ENCODE measurements at places on chromosomes 5 and 9.
A peak's percentile ranks its signal among the peaks of the same experiment; 100 is the strongest.

GRCh38 chr5:127995556-127995955 lies 88.0 kb upstream of the SLC12A2 start:
- DNase-seq = no peak

DNA sequence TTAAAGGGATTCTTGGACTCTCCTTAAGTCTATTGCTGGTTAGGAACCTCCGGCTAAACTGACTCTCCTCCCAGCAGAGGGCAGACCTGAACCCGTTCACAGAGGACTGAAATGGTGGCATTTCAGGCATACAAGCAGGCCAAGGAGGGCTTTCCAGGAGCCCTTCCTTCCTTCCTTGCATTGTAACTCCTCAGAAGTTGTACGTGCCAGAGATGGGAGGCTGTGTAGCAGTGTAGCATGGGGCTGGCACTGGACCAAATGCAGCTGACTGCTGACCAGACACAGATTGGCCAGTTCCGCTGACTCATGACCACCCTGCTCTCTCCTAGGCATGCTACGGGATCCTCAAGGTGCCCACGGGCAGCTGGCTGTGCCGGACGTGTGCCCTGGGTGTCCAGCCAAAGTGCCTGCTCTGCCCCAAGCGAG lies 36.4 kb downstream of the JADE2 start:
- DNase-seq = no peak

DNA sequence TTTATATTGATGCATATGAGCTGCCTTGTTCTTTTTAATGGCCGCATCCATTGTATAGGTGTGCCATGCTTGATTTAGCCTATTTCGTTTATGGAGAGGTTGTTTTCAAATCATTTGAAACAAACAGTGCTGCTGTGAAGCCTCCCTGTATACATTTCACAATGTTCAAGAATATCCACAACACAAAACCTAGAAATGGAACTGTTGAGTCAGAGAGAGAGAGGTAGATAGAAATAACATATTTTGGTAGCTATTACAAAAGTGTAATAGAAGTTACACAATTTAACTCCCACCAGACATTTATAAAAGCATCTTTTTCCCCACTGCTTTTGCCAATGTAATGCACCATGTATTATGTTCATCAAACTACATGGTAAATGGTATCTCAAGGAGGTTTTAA lies 82.0 kb downstream of the FRMD3 start:
- DNase-seq = no peak

GRCh38 chr9:132733260-132733815 lies 63.1 kb downstream of the GTF3C4 start:
- no peak for DNase-seq

DNA sequence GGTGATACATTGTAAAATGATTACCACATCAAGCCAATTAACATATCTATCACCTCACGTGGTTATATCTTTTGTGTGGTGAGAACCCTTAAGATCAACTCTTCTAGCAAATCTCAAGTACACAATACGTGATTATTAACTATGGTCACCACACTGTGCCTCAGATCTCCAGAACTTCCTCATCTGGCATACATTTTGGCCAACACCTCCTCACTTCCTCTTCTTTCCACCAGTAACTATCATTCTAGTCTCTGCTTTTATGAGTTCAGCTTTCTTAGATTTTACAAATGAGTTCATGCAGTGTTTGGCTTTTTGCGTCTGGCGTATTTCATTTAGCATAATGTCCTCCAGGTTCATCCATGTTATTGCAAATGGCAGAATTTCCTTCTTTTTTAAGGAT lies 35.8 kb downstream of the PRKACG start:
- DNase-seq = peak; percentile 33

DNA sequence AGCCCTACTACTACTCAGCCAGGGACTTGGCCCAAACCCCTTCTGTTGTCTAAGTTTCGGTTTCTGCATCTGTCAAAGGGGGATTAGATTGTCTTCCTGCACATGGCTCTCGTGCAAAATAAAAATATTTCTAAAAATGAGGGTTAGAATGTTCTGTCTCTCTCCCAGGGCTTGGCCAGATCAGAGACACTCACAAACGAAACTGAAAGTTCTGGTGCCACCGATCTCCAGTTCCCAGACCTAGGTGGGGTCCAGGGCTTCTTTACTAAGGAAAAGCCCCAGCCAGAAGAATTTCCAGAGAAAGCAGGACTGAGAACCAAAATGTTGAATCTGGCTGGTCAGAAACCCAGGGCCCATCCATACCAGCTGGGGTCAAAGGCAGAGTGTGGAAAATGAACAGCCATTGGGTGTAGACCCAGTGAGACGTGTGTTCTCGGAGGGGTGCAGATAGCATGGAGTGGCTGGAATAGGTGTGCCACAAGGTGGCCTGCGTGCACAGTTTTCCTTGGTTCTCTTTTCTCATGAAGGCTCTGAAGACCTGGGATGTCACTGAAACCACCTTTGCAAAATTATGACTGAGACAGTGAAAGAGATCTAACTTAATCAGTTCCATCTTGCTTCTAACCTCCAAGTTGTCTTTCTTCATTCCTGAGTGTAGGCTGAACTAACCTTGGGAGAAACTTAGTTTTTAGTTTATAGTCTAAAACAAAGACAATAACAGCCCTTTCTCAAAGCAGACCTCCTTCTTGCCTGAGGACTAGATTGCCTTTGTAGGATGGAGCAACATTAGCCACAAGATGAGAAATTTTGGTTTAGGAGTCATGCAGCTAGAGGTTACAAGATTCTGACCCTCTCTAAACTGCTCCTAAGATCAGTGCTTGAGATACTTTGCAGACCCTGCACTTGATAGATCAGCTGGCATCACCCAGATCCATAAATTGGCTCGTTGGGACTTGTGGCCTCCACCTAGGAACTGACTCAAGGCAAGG lies 2.3 kb upstream of the SLC23A1 start:
- no peak for DNase-seq

DNA sequence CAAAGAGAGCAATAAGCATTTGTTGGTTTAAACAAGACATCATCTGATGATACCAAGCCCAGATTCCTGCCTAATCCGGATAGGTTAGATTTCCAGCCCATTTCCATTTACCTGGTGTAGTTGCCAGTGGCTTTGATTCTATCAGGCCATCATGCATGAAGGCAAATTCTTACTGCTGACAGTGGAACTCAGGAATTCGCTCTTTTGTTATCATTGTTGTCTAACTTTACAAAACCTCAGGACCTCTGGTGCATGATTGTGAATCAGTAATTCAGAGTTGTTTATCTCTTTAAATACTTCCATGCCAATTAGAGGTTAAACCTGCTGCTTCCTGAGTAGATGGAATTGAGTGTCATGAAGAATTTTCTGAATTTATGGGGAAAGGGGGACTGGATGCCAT lies 76.5 kb downstream of the C9orf152 start:
- DNase-seq = no peak

- no peak for DNase-seq
Measured at GRCh38 chr9:10127867-10128266, 484.9 kb downstream of the PTPRD start.

- no peak for DNase-seq
Measured at GRCh38 chr9:32741706-32742105, 41.6 kb upstream of the TMEM215 start.

DNA sequence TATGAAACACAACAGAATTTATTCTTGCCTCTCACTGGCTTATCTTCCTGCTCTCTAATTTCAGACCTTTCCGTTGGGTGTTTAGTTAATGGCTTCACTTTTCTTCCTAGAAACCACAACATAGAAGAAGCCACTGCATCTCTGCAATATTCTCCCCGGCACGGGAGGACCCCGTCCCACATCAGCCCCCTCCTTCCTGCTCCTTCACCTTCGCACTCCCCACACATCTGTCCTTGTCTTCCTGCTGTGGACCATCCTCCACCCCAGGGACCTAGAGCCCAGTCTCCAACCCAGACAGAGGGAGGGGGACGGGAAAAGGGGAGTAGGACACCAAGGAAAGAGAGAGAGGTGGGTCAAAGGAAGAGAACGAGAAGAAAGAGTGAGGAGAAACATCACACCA lies 1.4 kb downstream of the OR2V1 start:
- DNase-seq = no peak

GRCh38 chr5:141522301-141522700 lies 33.4 kb downstream of the PCDHGC5 start:
- no peak for DNase-seq

GRCh38 chr5:67643536-67643935 lies 446.9 kb upstream of the CD180 start:
- no peak for DNase-seq

- no peak for DNase-seq
Measured at GRCh38 chr5:121350181-121350930, 501.3 kb upstream of the FTMT start.

Data from CD4-positive, alpha-beta T cell treated with Interleukin-15 for 1 hour (primary cell).